ENCODE measurements at places on chromosomes 5 and 9.

DNA sequence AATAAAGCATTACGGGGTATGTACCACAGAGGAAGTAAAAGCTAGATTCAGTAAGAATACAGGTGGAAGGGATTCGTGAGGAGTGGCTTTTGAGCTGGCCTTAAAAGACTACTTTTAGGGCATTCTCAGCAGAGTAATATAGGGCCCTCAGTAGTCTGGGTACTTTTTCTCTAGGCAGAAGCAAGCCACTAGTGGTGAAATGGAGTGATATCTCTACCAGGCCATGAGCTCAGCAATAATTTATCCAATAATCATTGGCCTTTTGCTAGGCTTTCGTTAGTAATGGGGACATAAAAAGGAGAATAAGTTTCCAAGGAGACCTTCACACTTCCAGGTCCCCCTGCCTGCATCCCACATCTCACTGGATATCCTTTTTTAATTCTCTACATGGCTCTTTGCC lies 1.7 kb downstream of the POLR3G start:
- DNase-seq: no peak

DNA sequence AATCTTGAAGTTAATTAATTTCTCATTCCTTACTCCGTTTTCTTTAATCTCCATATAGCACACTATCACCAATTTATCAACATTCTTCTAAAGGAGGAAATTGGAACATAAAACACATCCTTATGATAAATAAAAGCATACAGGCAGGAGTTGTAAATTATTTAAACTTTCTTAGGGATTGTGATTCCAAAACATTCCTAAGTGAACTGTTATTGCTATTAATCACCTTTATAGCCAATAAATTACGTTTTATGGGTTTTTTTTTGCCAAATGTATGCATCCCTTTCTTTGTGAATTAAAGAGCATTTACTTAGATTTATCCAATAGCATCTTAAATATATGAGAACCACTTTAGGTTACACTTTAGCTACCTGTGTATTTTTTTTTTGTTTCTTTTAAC lies 55.3 kb downstream of the FBXO4 start:
- no peak for DNase-seq

- no peak for DNase-seq
These were observed 648.5 kb downstream of the MTRR start for GRCh38 chr5:8517456-8517855.

DNA sequence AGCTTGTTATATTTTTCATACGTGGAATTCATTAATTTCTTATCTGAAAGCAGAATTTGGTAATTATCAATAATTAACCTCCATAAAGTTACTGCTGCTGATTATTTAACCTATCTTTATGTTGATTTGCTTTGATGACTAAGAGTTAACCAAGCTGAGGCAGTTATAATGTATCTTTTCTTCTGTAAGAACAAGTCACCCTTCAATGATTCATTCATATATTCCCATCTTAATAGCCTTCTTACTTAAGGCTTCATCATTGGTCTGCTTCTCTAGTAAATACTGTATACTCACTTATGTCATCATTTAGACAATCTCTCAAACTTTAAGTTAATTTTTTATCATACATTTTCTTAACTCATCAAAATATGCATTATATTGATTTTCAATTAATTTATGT lies 592.2 kb downstream of the ANXA1 start:
- no peak for DNase-seq

DNA sequence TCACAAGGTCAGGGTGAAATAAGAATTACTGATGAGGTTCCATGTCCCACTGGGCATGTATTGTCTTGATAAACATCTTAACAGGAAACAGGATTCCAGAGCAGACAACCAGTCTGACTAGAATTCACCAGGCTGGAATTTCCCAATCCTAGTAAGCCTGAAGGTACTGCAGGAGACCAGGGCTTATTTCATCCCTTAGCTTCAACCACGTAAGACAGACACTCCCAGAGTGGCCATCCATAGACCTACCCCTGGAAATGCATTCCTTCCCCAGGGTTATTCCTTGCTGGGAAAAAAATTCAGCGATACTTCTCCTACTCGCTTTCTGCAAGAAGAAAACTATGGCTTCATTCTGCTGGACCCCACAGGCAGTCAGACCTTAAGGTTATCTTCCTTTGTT lies 785.4 kb downstream of the NR2F1-AS1 start:
- DNase-seq: no peak

- DNase-seq: no peak
These were observed 980 bp downstream of the COL5A1 start for GRCh38 chr9:134642385-134643181.

DNA sequence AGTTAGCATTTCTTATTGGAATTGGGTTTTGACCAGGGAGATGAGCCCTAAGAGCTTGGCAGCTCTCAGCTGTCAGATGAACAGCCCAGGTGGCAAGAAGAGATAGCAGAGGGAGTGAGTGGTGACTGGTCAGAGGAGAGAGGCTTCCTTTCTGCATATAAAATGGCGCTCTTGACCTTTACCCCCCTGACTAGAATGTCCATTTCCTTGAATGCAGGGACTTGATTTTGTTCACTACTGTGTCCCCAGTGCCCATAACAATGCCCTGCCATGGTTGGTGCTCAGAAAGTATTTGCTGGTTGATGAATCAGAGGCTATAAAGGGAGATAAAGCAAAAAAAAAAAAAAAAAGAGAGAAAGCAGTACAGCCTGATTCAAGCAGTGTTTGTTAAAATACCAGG lies 7.2 kb downstream of the CHMP5 start:
- no peak for DNase-seq

DNA sequence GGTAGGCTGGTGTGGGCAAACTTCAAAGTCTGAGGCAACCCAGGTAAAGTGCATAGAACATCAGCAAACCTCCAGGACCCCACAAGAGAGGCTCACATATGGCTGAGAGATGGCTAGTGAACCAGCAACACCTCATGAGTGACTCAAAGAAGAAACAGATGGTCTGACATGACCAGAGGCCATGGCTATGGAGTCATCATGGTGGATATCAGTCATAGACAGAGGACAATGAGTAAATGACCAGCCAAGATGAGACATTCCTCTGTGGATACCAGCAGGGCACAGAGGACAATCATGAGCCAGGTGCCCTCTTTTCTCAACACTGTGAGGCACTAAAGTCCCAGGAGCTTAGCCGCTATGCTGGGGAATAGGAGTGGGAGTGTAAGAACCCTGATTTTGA lies 180.8 kb downstream of the RASEF start:
- DNase-seq: no peak

- DNase-seq: no peak
These were observed 843.9 kb upstream of the DMAC1 start for GRCh38 chr9:8643464-8643863.

- DNase-seq: no peak
These were observed at the start of gene PCDHA11 for GRCh38 chr5:140868721-140869554. PCDHA11 (plus strand) TSS chr5:140868957; CDS start chr5:140869104, 147 bp downstream.

GRCh38 chr5:39566891-39567290 lies 142.1 kb upstream of the DAB2 start:
- DNase-seq: no peak

GRCh38 chr9:95185956-95186355 lies 131.6 kb downstream of the FANCC start:
- DNase-seq: no peak

GRCh38 chr9:28365728-28366127 lies 792.4 kb upstream of the C9orf72 start:
- no peak for DNase-seq

GRCh38 chr9:88230612-88231011 lies 92.3 kb upstream of the SPATA31C2 start:
- DNase-seq: no peak

DNA sequence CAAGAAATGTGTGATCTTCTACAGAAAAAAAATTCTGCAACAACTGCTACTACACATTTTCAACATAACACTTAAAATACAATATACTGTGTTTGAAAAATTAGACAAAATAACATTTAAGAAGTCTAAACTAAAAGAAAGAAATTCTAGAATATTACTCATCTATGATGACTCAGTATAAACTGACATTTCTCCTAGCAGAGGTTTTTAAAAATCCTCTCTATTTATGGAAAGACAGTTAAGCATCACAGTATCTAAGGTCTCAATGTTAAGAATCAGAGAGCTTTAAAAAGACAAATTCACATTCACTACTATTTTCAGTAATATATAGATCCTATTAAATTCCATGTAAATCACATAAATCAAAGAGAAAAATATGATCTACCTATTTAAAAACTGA lies 61.3 kb downstream of the NR2F1-AS1 start:
- DNase-seq: no peak

DNA sequence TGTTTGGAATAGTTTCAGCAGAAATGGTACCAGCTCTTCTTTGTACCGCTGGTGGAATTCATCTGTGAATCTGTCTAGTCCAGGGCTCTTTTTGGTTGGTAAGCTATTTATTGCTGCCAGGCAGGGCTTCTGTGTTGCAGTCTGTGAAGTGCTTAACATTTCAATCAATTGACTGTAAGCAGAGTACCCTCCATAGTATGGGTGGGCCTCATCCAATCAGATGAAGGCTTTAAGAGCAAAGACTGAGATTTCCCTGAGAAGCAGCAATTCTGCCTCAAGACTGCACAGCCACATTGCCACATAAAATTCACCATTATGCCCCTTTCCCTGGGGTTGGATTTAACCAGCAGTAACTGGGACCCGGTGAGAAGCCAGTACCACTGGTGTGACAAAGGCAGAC lies 98.9 kb upstream of the ICE1 start:
- DNase-seq: no peak

- DNase-seq: no peak
These were observed 635 bp downstream of the IFT74 start for GRCh38 chr9:26956860-26957233.

DNA sequence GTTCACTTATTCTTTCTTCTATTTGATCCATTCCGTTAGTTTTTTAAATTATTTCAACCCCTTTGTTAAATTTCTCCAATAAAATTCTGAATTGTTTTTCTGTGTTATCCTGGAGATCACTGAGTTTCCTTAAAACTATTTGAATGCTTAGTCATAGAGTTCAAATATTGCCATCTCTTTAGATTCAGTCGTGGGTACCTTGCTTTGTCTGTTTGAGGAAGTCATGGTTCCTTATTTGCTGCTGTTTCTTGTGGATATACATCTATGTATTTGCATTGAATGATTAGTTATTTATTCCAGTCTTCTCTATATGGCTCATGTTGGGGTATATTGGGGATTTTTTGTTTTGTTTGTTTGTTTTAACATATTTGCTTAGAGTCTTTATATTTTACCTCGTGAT lies 80.6 kb downstream of the HINT1 start:
- DNase-seq: no peak

- DNase-seq: peak; percentile 41
These were observed 43.0 kb downstream of the STRBP start for GRCh38 chr9:123225374-123225813.

DNA sequence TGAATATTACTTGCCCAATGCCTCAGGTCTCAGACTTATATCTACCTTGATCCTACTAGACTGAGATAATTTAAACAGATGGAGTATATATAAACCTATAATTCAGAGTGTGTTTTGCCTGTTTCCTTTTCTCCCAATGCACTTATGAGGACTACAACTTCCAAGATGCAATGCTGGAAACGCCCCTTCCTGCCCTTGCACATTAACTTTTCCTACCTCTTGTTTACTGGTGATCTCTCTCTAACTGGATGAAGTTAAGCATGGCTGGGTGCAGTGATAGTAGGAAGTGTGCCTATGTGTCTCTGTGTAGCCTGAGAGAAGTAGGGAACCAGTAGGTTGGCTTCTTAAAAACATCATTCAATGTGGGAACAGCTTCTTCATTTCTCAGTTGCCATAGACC lies 115.2 kb downstream of the SVEP1 start:
- no peak for DNase-seq

All from T-helper 2 cell (primary cell).